ENCODE measurements at places on chromosomes 1 and 21. TPM values are rescaled to one million over a fixed set of nuclear protein-coding genes. Genes with fewer than 3 reads are reported as not detected.

The TRIM63 gene
- total RNA-seq: not detected

The C8B gene
- not detected for total RNA-seq

The RNU1-3 gene
- not detected for total RNA-seq

The FOXO6 gene
- 0.91 TPM for total RNA-seq

The SLC26A9 gene
- 0.06 TPM for total RNA-seq

The LAX1 gene
- total RNA-seq: not detected

Measured in A549 treated with RU486 at 1 μM for 4 hours (cell line).